ENCODE measurements at places on chromosomes 2 and 18.

- no peak for DNase-seq
Measured at GRCh38 chr2:195909926-195910325, 158.7 kb downstream of the DNAH7 start.

DNA sequence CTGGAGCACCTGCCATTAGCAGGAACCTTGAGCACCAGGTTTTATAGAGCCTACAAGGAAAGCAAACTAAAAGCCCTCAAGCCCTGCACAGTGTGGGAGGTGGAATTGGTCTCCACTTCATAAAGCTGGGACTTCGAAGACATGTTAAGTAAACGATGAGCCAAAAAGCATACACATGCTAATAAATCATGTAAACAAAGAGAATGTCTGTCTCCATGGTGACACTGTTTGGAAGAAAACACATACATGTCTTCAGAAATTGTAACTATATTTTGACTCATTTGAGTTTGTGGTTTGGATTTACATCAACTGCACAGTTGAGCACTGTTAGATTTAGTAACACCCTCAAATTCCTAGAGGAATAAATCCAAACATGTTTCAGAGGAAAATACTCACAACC is 978.5 kb upstream of the LRRTM1 start:
- no peak for DNase-seq

- DNase-seq: no peak
Measured at GRCh38 chr2:154242687-154243086, 371.0 kb downstream of the GALNT13 start.

GRCh38 chr2:195768431-195768830 is 111.4 kb downstream of the SLC39A10 start:
- DNase-seq: no peak

DNA sequence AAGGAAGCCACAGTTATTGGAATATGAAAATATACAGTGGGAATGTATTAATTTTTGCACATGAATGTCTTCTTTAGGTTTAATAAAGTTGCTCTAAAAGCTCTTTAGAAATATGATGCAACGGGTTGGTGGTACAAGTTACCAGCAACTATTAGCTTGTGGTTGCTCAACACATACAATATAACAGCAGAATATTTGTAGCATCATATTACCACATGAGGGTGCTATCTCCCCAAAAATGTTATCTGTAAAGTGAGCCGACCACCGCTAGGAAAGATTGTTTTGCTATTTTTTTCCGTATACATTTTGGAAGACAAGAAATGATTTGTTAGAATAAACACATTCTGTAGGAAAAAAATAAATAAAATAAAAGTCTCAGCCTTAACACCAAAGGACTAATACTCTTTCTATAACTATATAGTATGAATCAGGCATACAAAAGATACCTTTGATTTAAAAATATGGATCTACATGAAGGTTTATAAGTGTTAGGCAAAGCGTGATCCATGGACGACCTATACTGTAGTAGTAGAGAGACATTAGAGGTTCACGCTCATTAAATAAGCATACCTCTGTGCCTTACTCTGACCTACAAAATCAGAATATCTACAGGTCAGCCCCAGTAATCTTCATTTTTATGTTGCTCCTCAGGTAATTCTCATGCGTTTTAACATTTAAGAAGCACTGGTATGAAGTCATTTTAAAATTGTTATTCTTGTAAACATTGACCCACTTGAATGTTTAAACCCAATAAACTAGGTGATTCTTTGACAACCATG is 1110.6 kb upstream of the ACVR2A start:
- DNase-seq: peak; percentile 16

DNA sequence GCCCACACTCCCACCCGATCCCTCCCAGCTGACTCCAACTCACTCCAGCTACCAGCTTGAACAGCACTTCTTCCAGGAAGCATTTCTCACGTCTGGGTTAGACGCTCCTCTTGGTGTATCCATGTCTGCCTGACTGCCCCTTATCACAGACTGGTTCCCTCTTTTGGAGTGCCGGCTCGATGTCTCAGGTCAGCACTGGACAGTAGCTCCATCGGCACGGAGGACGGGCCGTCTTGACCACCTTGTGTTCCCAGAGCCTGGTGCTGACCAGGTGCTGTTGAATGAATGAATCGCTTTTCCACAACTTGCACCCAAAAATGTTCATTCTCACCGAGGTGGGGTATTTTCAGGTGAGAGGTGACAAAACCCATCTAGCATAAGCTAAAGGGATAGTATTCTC is 71.8 kb downstream of the LBH start:
- no peak for DNase-seq

GRCh38 chr2:174342686-174343342 is 8.1 kb downstream of the SP9 start:
- no peak for DNase-seq

GRCh38 chr2:86615596-86615995 is 8.1 kb downstream of the RNF103 start:
- DNase-seq: no peak

GRCh38 chr2:6986301-6986911 is 69.2 kb downstream of the RNF144A start:
- peak; percentile 14 for DNase-seq

- no peak for DNase-seq
Measured at GRCh38 chr2:33525666-33526065, 49.2 kb downstream of the RASGRP3 start.

- no peak for DNase-seq
Measured at GRCh38 chr18:79680891-79681339, 1.3 kb downstream of the CTDP1 start.

DNA sequence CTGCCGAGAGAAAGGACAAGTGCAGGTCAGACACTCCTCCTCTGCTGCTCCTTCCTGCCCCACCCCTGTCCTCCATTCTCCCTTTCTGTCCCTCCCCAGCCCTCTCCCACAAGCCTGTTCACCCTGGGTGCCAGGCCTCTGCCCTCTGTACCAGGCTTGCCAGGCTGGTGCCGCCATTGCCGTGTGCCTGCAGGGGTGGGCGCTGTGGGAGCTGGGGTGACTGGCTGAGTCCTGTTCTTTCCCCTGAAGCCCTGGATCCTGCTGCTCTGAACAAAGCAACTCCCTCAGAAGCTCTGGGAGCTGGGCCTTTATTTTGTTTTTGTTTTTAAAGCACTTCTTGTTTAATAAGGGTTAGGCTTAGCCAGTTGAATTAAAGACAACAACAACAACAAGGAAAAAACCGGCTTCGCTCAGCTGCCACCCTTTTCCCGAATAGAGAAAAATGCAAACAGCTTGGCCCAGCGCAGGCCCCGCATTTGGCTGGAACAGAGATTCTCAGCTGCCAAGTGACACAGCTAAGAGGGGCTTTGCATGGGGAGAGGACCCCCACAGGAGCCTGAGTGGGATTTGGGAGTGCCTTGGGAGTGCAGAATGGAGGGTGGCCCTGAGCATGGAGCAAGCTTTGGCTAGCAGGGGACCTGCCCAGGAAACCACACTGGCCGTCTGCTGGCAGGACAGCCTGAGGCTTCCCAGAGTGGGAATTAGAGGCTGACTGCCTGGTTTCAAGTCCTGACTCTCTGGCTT is 9.1 kb downstream of the PCARE start:
- DNase-seq: no peak

GRCh38 chr2:122754561-122754960 is 999.1 kb downstream of the TSN start:
- no peak for DNase-seq

DNA sequence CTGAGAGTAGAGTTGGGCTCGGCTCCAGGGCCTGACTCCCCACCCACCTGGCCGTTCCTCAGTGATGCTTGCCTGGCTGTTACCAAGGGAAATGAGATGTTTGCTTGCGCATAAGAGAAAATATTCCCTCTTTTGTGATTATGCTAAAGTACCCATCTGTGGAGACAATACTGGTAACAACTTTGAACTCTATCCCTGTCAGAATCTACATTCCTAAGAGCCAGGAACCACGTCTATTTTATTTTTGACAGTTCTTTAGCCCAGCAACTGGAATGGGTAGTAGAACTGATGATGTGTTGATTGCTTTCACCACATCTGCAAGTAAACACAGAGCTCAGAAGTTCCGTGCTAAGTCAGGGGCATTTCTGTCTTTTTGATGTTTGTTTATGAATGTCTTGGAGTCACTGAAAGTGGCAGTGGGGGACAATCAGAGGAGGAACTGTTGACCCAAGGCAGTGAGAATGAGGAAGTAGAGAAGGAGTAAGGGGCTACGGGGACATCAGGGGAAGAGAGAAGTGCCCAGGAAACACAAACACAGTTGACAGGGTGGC is 348.3 kb upstream of the SOX11 start:
- no peak for DNase-seq

DNA sequence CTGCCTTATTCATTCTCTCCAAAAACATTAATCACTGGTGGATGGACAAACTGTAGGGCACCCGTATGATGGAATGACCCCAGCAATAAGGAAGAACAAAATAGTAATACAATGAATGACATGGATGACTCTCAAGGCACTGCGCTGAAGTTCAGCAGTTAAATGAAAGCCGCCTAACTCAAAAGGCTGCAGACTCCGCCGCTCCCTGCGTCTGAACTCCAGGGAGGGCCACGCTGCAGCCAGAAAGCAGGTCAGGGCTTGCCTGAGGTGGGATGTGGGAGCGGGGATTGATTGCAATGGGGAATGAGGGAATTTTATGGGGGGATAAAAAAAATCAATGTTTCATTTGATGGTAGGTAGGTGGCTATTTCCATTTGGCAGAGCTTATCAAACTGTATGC is 86.5 kb upstream of the LAPTM4A start:
- no peak for DNase-seq

GRCh38 chr2:178954049-178954448 is 95.9 kb downstream of the CCDC141 start:
- DNase-seq: no peak

DNA sequence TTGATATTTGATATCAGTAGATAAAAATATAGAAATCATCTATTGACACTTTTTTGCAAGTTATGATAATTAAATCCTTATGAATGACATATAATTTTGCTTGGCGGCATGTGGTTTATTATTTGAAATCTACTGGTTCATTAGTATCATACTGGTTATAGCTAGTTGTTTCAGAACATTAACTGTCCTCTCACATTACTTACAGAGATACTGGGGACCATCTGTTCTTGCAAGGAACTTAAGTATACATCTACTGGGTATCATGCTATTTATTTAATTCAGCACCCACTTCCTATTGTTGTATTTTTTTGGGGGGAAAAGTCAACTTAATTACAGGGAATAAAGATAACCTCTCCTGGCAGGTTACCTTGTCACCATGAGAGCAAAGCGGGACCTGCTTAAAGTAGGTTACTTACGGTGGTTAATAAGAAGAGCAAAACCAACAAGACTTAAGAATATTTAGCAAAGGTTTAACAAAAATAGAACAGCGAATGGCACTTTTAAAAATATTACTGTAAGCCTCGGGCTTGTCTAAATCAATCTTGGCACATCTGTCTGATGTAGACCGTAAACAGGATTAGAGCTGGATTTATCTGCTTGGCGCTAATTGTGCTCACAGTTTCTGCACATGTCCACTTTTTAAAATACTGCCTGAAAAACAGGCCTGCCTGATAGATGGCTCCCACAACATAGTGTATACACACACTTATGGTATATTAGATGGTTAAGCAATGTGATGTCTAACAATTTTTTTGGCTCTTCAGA is 41.8 kb downstream of the CERKL start:
- DNase-seq: no peak

DNA sequence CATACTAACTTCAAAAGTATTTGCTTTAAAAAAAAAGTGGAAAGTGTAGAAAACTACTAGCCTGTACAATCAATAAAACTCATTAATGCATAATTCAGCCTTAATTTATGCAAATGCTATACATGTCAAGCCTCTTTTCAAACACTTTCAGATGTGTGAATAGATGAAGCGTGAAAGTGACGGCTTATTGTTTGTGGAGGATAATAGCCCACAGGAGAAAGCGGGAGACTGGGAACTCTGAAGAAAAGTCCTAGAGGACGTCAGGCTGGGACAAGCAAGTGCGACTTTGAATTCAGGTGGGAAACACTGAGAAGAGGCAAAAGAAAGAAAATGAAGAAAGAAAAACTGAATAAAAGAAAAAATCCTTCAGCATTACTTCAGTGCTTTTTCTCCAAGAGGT is 108.5 kb downstream of the STK39 start:
- DNase-seq: no peak

- no peak for DNase-seq
Measured at GRCh38 chr2:1231466-1232063, 181.7 kb upstream of the TPO start.
